GM10248 (cell line): ENCODE measurements at places on chromosomes 7 and 10.

DNA sequence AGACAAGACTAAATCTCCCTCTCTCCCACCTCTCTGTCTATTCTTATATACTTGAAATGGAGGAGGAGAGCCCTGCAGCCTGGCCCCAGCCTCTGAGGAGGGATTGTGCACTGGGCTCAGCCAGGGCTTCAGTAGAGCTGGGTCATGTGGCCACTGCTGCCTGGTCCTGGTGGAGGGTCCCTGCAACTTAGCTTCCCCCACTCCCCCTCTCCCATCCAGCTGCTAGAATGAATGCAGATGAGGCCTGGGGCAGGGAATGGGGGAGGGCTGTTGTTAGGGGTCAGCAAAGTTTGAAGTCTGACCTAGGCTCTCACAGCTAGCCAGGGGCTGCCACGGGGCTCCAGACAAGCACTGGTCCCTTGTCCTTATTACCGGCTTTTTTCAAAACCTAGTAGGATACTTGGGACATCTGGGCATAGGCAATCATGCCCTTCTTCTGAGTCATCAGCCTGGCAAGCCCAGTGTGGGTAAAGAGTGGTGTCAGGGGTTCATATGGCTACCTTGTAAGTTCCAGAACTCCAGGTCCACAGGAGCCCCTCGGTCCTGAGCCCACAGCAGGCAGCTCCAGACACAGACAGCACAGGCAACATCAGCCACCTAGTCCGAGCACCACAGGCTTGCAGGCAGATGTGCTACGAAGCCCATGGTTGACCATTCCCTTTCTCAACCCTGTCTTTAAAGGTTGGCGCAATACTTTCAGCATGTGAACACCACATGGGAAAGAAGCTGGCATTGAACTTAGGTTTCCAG lies 12.8 kb upstream of the CXCL12 start:
- no peak for DNase-seq

GRCh38 chr7:50808282-50808888 lies 25.7 kb upstream of the GRB10 start:
- DNase-seq: no peak

DNA sequence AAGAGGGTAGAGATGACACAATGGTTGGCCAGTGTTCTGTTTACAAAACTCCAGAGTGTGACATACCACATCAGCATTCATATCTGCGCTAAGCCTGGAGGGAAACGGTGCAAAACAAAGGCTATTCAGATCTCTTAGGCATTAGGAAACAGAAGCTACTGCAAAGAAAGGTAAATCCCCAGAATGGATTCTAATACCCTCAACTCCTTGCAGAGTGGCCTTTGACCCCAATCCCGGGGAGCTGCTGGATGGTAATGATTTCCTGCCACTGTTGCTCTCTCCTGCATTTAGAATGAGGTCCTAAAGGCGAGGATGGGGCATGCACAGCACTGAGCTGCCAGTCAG lies 65.2 kb downstream of the AOAH start:
- no peak for DNase-seq

DNA sequence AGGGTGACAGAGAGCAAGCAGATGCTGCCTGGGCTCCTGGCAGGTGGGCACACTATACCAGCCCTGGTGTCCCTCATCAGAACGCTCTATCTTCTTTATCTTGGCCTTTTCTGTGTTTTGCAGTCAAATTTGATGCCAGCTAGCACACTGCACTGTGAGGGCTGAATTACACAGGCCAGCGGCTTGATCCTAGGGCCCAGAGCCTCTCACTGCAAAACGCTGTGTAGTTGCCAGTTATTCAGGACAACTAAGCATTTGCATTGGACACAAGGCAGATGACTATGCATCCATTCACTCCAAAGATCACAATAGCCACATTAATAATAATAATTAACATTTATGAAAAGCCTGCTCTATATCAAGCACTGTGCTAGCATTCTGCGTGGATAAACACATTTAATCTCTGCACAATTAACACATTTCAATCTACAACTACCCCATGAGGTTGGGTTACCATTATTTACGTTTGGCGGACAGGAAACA lies 100.3 kb downstream of the PAXIP1 start:
- DNase-seq: no peak

GRCh38 chr10:107072028-107072427 lies 92.5 kb downstream of the SORCS1 start:
- DNase-seq: no peak

- no peak for DNase-seq
Measured at GRCh38 chr7:40836218-40836617, 701.4 kb downstream of the SUGCT start.

DNA sequence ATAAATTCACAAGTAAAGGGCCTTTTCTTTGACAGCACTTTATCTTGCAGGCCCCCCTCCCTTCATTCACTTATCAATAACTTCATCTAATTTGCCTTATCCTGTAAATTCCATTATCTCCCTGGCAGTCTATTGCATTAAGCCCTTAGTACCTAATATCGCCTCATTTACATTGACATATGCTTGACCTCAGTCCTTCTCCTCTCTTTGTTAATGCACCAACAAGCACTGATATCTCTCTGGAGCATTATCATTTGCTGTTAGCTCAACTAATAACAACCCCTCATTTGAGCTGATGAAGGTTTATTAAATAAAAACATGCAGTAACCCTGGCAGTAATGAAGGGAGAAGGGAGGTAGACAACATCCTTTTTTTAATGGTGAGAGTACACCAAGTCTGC lies 46.8 kb downstream of the EXOC4 start:
- no peak for DNase-seq

DNA sequence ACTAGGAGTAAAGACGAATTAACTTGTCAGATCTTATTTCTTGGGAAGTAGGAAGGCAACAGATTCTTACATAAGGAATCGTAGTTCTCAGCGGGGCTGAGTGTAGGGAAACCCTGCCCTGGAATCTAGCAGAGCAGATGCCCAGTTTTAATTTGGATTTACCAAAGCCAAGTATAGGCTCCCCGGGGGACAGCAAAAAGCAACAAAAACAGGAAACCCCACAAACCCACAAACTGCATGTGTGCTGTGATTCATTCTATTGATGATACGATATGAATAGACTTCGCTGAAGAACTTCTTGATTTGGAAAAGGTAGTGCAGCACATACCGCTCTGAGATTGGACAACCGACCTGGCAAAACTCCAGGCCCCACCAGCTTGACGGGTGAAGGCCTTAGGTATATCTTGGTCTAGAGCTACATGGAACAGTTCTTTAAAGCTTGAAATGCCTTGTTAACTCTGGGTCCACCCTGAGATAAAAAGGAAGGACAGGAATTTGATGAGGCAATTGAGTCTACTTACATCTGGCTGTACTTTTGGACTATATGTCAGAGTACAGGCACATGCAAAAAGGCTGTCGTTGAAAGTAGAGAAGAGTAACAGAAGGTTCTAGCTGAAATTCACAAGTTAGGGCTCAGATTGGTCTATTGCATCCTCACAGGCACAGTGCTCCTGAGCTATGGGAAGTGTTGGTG lies 49.1 kb downstream of the STRA8 start:
- no peak for DNase-seq

- DNase-seq: no peak
Measured at GRCh38 chr7:21373031-21373430, 54.9 kb upstream of the SP4 start.

GRCh38 chr10:4332764-4333458 lies 493.1 kb upstream of the AKR1E2 start:
- DNase-seq: no peak

GRCh38 chr7:78172933-78173591 lies 374.5 kb downstream of the PHTF2 start:
- DNase-seq: no peak

- DNase-seq: peak; percentile 14
Measured at GRCh38 chr7:84389242-84389641, 194.7 kb upstream of the SEMA3A start.

- no peak for DNase-seq
Measured at GRCh38 chr10:114442091-114442630, 37.9 kb upstream of the AFAP1L2 start.

DNA sequence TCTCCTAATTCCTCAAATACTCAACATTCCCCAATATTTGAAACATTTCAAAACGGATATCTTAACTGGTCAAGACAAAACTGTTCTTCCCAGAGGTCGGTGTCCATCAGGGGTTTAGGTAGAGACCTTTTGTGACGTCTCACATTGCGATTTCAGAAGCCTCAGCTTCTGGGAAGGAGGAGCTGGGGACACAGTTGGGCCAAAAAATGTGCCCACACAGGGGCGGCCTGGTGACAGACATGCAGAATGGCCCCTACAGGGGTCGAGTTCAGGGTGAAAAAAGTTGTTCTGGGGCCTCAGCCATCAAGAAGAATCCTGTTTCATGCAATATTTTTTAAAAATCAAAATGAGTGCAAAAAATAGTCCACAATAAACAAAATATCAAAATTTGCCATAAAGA lies 108.7 kb upstream of the PFKP start:
- no peak for DNase-seq

DNA sequence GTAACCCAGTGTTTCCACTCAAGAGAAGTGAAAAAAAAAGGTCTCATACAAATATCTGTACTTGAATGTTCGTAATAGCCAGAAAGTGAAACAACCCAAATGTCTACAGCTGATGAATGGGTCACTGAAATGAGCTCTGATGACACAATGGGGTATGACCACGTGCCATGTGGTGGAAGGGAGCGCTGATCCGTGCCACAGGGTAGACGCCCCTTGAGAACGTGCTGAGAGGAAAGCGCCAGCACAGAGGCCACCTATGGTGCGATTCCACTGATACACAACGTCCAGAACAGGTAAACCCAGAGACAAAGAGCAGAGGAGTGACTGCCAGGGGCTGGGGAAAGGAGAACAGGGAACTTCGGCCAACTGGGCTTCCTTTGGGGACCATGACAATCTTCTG lies 50.3 kb downstream of the MAD1L1 start:
- DNase-seq: peak; percentile 65

- DNase-seq: peak; percentile 78
Measured at GRCh38 chr10:79487296-79488194, 24.8 kb upstream of the EIF5AL1 start.

- no peak for DNase-seq
Measured at GRCh38 chr7:148584154-148584827, 6.3 kb upstream of the C7orf33 start.

GRCh38 chr10:21526188-21526859 lies 842 bp upstream of the SKIDA1 start:
- peak; percentile 60 for DNase-seq

- no peak for DNase-seq
Measured at GRCh38 chr7:80257756-80258155, 123.1 kb downstream of the GNAI1 start.

GRCh38 chr10:124624895-124625294 lies 119.3 kb downstream of the FAM53B start:
- no peak for DNase-seq

DNA sequence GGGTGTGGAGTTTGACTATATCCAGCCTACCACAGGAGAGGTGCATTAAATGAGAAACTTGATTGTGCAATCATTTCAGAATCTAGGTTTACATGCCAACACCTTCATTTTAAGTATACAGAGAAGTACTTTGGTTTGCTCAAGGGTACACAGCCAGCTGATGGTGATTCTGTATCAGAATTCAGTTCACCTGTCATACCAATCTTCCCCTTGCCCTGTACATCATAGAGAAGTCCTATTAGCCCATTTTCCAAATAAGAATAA lies 35.0 kb upstream of the PPP1R17 start:
- no peak for DNase-seq

DNA sequence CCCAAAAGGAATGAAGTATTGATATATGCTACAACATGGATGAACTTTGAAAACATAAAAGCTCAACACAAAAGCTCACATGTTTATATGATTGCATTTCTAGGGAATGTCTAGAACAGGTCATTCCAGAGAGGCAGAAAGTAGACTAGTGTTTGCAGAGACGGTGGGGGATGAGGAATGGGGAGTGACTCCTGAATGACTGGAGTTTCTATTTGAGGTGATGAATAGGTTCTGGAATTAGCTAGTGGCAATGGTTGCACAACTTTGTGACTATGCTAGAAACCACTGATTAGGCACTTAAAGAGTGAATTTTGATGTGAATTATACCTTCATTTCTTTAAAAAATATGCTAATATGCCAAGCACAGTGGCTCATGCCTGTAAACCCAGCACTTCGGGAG lies 6.9 kb downstream of the KPNA7 start:
- no peak for DNase-seq
